ENCODE measurements at places on chromosomes 2 and 18. TPM values are rescaled to one million over a fixed set of nuclear protein-coding genes. Genes with fewer than 3 reads are reported as not detected.

Gene STPG4
- 0.25 TPM for total RNA-seq

DNA sequence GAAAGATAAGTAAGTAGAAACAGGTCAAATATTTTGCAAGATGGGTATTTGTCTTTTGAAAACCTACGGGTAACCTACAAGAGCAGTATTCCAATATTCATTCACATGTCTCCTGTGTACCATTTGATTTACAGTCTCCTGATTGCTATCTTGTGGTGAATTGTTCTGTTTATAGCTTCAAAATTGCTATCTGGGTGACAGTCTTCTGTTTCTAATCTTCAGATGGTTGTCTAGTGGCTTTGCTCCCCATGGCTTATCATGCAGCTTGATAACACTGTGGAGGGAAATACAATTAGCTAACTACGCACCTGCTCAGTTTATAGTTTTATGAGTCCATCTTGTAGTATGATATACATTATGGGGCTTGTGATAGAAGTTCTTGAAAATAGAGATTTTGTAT is 816.8 kb downstream of the CPS1 start:
- no peak for DNase-seq

DNA sequence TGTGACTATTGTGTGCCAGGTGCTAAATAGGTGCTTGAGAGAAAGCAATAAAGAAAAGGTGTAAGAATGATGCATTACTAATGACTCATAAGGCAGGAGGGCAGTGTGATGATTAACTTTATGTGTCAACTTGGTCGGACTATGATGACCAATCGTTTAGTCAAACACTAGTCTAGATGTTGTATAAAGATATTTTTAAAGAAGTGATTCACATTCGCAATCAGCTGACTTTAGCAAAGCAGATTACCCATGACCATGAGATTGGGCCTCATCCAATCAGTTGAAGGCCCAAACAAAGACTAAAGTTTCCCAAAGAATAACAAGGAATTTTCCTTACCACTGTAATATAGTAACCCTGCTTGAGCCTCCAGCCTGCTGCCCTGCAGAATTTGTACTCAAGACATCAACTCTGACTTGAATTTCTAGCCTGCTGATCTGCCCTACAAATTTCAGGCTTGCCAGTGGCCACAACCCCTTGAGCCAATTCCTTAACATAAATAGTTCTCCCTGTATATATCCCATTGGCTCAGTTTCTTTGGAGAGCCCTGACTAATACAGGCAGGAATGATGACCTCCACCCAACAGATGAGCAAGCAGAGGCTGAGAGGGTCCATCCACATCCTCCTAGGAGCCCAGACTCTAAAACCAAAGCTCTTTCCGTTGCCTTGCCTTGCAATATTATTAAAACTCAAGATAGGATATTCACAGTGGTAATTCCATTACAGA is 132.6 kb downstream of the ACTR3 start:
- no peak for DNase-seq

GRCh38 chr2:156852681-156853080 is 404.8 kb upstream of the GALNT5 start:
- no peak for DNase-seq

DNA sequence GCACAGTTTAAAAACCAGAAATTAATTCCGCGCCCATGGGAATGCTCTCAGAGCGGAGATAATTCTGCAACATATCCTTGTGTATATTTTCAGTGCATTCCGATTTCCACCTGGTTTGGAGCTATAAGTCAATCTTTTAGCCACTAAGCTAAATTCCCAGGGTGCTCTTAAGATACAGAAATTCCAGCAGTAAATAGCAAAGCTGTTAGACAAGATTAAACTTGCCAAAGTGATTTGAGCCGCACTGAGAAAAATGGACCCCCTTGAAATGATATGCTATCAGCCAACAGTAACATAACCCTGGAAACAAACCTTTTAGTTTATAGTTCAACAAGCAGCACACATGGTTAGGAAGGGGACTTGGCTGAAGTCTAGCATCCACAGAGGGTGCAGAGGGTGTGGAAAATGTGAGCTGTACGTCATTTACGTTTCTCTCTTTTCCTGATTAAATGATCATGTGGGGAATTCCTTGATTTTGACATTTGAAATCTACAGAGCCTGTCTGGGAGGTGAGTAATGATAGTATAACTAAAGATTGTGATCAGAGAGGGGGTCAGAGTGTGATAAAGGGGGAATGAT is 99.8 kb upstream of the COPS8 start:
- DNase-seq, result no peak

Gene SCYGR5
- total RNA-seq, result not detected

DNA sequence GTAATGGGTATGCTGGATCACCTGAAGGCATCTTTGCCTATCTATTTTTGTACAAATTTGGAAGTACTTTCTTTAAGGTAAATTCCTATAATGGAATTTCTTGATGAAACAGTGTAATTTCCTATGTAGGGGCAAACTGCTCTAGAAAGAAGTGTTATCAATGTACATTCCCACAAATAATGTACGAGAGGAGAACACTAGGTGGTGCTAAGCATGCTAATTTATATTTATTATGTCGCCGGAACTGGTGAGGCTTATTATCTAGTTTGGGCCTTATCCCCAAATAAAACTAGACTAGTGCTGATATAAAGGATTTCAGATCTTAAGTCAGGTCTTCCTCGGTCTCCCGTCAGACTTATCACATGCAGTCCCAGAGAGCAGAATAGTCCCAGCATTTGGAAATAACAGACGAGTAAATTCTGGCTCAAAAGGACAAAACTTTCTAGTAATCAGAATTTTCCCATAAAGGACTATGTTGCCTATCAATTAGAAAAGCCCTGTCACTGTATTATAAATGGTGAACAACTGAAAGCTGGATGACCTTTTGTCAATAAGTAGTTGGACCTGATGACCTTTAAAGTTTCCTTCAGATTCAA is 86.9 kb upstream of the RBBP8 start:
- DNase-seq, result no peak

GRCh38 chr18:45945669-45946068 is 21.5 kb downstream of the EPG5 start:
- no peak for DNase-seq

DNA sequence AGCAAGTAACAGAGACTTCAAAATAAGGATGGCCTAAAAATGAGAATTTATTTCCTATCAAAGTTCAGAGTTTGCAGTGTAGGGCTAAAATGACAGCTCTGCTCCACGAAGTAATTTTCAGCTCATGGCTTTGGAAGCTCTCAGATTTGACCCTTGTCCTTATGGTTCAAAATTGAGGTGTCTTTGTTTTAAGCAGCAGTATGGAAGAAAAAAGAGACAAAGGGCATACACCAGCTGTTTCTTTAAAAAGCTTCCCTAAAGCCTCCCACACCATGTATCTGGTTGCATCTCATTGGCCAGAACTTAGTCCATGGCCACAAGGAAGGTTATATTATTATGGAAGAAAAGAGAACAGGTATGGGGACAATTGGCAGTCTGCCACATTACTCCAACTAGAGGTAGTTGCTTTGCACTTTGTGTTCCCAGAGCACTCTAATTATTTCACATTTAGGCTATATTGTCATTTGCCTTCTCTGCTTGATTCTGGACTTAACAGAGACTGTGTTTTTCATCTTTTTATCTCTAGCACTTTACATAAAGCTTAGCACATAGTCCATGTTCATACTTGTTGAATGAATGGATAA is 180.4 kb downstream of the MCFD2 start:
- no peak for DNase-seq

Gene MAP3K20
- total RNA-seq, result 55.7 TPM

- DNase-seq, result no peak
Measured at GRCh38 chr18:57441071-57441794, 6.1 kb downstream of the ONECUT2 start.

DNA sequence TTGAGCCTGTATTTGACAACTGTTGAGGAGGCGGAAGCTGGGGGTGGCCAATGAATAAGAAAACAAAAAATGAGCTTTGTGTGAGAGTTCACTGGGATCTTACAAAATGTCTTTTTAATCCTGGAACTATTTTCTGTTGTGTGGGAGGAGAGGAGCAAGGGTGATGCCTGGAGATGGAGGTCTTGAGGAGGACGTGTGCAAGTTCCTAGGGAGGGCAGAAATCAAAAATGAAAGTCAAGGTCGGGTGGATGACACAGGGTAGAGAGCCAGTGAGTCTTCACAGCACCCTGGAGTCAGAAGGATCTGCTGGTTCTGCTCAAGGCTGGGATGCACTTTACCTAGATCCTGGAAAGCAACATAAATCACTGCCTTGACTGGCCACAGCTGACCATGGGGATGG is 180.3 kb upstream of the PKDCC start:
- no peak for DNase-seq

GRCh38 chr18:49621717-49622351 is 60.0 kb downstream of the LIPG start:
- no peak for DNase-seq

GRCh38 chr2:42132191-42132965 is 36.8 kb upstream of the EML4 start:
- DNase-seq, result no peak

GRCh38 chr2:170314744-170315447 is 136.9 kb downstream of the MYO3B start:
- no peak for DNase-seq

Gene DQX1
- not detected for total RNA-seq

GRCh38 chr2:378364-378763 is 90.5 kb upstream of the ALKAL2 start:
- DNase-seq, result no peak

Gene NEB
- 2.2 TPM for total RNA-seq

- no peak for DNase-seq
Measured at GRCh38 chr2:158213773-158214172, 112.1 kb downstream of the UPP2 start.
